Caki2 (cell line): ENCODE measurements at places on chromosomes 4 and X. TPM values are rescaled to one million over a fixed set of nuclear protein-coding genes. Genes with fewer than 3 reads are reported as not detected.

The TCEAL6 gene
- not detected in 2 replicates for total RNA-seq

The POF1B gene
- not detected in 2 replicates for total RNA-seq

DNA sequence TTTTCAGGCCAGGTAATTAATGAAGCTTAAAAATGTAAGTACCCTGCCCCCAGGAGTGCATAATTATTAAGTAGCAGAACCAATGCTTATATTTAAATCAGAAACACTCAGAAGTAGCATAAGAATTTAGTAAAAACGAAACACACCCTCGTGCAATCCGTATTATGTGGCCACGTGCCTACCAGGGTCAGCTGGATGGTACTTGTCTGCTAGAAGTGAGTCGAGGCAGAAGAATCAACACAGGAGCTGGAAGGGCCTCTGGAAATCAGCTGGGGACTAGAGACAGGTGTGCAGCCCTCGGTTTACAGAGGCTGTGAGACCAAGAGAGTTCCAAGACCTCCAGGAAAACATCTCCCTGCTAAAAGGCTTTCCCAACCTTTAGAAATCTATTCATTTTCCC, 559 bp upstream of the FAM47E start:
- DNase-seq, result no peak

GRCh38 chr4:62571494-62571893, 1371.4 kb downstream of the ADGRL3 start:
- DNase-seq, result no peak

DNA sequence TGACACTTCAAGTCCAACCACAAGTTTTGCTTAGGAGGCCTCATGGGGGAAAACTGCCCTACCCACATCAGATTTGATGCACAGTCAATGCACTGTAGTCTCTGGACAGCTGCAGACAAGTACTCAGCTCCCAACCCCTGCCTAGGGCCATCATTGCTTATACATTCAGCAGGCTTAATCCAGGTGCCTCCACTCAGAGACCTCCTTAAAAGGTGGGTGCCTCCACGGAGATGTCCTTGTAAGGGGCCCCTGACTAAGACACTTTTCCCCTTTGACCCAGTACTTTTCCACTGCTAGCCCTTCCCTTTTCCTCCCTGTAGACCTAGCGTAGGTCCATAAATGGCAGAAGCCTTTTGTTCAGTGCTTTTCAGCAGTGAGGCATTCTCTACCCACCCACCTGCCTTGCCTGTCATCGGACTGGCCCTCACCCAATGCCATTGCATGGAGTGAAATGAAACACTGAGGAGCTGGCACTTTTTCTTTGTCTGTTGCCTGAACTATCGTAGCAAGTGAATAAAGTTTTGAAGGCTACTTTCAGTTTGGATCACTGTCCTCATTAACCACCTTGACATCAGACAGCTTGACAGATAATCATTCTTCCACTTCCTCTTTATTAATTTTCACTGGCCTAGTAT, 23.8 kb upstream of the PLK4 start:
- no peak for DNase-seq

The CTAG1A gene
- total RNA-seq, result not detected in 2 replicates

DNA sequence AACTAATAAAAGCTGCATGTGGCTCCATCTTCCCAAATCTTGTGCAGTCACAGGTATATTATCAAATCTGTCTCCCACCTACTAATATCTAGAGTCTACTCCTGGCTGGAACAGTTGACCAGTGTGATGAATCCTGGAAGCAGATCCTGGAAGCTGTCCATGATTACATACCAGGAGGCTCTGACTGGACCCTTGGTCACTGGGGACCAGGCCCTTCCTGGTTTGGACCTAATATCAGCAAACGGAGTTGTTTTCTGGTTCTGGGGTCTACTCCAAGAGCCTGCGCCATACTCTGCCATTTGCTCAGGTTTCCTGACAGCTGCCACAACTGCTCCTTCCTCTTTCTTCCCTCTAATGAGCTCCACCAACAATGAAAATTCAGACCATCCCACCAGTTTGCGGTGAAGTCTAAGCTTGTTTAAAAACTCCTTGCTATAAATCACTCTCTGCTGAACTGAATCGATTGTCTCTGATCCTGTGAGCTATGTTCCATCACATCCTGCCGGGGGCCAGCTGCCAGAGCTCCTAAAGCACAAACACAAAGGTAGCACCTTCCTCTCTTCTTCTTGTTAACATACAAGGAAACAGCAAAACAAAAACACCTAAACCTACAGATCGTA, 114.2 kb downstream of the PALLD start:
- DNase-seq, result no peak

The COL4A5 gene
- total RNA-seq, result 1.0 and 11.0 TPM in 2 replicates

The ATRX gene
- 9.4 and 29.2 TPM in 2 replicates for total RNA-seq

DNA sequence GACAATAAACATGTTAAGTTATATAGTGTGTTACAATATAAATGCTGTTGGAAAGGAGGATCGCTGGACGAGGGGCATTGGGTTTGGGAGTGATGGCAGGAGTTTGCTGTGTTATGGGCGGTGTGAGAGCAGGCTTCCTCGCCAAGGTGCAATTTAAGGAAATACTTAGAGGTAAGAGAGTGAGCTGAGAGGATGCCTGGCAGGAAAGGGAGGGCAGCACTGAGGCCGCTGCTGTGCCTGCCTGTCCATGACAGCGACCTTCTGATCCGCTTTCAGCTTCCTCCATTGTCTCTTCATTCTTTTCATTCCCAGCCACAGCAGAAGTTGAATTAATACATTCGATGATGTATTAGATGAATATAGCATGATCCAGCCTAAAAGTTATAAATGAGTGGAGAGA, 41.2 kb upstream of the TBC1D14 start:
- DNase-seq, result no peak

- peak; percentile 64 for DNase-seq
These were observed 39.9 kb downstream of the FAM149A start for GRCh38 chr4:186144198-186144945.

- DNase-seq, result no peak
These were observed 202.2 kb downstream of the RAPGEF2 start for GRCh38 chr4:159305129-159305528.

GRCh38 chrX:7280520-7280919, 132.6 kb upstream of the PUDP start:
- no peak for DNase-seq

The MAOB gene
- 5.6 and 7.1 TPM in 2 replicates for total RNA-seq

The GYG2 gene
- total RNA-seq, result 3.2 and 3.7 TPM in 2 replicates

- DNase-seq, result no peak
These were observed 35.7 kb upstream of the NKX3-2 start for GRCh38 chr4:13580036-13580435.

The SSX4B gene
- not detected in 2 replicates for total RNA-seq

The TNIP2 gene
- 60.8 and 73.0 TPM in 2 replicates for total RNA-seq

DNA sequence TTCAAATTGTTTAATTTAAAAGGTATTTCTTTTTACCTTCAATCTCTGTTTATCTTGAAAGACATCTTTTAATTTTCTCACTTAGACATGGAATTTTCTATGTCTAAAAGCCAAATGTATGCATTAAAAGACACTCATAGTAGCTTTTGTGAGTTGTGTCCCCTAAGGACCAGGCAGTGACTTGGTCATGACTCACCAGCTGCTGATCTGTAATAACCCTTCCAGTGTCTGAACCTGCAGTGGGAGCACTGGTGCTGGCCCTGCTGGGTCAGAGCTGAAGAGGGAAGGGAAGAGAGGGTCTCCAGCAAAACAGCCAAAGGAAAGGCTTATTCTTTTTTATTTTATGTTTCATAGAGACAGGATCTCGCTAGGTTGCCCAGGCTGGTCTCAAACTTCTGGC, 31.1 kb upstream of the SH3D19 start:
- DNase-seq, result peak; percentile 6

The TLR1 gene
- 1.5 and 3.9 TPM in 2 replicates for total RNA-seq

GRCh38 chr4:79588679-79589078, 180.7 kb upstream of the GK2 start:
- no peak for DNase-seq

The TMSB15C gene
- 3.7 and 4.6 TPM in 2 replicates for total RNA-seq

GRCh38 chr4:169252339-169253112, 18.2 kb downstream of the SH3RF1 start:
- DNase-seq, result no peak

DNA sequence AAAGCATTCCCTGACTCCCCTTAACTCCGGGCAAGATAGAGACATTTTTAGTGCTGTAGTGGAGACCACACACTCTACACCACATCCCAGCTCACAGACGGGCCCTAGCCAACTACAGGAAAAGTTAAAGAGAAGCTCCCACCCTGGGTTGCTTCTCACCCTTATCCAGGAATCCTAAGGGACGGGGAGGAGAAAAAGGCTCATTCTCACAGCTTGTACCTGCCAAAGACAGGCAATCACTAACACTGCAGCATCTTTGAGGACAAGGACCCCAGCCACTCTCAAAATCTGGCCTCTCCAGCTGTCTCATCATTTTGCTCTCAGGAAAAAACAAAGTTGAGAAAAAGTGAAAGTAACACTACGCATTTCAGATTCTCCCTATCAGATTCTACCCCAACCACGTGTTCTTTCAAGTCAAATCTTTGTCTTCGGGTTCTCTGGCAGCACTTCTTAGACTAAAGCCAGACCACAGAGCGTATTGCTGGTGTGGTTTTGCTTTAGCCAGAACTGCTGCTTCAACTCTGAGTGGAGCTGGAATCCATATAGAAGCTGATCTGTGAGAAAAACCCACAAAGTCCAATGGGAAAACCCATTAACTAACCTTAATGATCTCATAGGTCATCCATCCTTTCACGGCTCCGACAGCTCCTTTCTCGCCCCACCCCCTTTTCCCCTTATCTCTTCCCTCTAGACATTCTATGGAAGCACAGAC, 605.9 kb upstream of the DIPK2B start:
- peak; percentile 51 for DNase-seq

DNA sequence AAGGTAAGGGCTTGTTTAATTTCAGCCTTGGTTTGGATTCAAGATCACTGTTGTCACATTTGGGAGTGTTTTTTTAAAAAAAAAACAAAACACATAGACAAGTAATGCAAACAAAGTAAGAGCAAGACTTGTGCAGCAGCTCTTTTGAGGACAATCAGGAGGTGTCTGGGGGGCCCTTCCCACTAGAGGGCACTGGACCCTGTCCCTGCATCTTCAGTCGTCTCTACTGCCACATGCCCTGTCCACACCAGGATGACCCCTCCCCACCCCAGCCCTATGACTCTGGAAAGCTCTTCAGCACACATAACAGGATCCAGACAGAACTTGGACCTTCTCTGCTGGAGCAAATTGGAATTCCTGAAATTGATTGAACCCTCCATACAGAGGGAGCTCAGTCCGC, 71.0 kb downstream of the USP46 start:
- DNase-seq, result peak; percentile 1

The F8A3 gene
- 0.74 and 5.3 TPM in 2 replicates for total RNA-seq

- DNase-seq, result no peak
These were observed 449.4 kb upstream of the HTR2C start for GRCh38 chrX:114134465-114134864.

DNA sequence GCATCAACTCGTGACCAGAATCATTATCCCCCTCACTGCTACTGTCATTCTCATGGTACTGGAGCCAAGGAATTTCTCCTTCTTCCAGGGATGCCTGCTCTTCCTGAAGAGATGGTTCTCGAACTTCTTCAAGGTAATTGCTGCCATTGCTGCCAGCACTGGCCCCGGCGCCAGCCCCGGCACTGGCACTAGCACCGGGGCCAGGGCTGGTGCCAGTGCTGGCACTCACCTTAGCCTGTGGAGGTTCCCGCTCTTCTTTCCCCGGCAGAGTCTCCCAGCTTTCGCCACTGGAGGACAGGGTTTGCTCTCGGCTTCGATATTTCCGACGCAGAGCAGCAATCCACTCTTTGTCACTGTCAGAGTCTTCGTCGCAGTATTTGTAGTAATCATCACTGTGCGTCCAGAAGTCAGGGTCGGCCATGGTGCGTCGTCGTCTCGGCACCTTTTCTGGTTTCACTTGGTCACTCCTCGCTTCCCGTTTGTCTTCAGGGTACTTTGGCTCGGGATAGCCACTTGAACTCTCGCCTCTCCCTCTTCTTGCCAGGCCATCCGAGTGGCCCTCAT, 3.4 kb downstream of the PJA1 start:
- DNase-seq, result no peak

- no peak for DNase-seq
These were observed 22.0 kb upstream of the ZXDA start for GRCh38 chrX:57932266-57932665.

GRCh38 chrX:148771440-148771839, 271.0 kb downstream of the AFF2 start:
- DNase-seq, result no peak

- DNase-seq, result no peak
These were observed 211.6 kb upstream of the TAPT1 start for GRCh38 chr4:16437836-16438235.

DNA sequence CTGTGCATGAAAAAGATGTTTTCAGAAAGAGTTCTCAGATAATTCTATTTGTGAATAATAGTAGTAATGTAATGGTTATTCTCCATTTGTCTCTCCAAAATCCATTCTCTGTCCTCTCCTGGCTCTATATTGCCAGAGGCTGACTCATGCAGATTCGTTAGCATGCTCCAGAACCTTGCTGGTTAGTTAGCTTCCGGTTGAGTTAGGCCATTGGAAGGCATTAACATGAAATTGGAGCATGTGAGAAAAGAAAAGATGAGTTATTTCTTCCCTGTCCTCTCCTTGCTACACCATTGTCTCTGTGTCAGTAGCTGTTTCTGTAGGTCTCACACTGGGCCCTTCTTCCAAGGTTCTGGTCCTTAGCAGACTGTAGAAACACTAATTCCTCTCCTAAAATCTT, 23.5 kb upstream of the PRDM8 start:
- DNase-seq, result no peak

DNA sequence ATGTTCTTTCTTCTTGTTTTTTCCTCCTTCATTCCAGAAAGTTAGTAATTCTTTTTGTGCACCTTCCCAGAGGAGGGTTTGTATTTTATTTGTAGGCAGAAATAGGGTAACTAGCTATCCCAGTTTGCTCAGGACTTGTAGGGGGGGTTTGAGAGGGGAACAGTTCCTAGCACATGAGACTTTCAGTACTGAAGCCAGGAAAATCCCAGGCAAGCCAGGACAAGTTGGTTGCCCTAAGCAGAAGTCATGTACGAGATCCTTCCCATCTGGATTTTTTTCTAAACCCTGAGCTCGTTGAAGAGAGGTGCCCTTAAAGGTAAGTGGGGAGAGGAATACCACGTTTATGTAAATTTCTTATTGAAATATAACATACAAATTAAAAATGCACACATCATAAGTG, 15.6 kb upstream of the TAB3 start:
- DNase-seq, result no peak

DNA sequence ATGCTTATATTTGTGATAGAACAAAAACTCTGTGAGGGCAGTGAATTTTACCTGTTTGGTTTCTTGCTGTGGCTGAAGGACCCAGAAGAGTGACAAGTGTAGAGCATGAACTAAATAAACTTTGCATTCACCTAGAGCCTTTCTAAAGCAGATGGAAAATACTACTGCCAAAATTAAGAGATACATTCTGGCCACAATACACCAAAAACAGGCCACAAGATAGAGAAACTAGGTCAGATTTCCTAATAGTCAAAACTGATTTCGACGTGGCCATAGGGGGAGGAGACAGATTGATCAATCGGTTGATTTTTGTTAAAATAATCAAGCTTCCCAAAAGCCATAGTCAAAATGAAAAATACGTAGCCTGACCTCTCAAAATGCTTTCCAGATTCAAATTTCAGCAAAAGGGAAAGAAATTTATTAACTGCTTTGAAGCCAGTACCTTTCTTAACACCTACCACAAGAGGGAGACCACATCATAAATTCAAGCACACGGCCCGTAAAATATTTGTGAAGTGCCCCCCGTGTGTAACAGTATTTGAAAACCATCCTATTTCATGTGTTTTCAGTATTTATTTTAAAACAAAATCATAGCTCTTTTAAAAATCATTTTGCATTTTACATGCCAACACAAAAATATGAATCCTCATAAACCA, 132.4 kb downstream of the CORIN start:
- no peak for DNase-seq
